ENCODE measurements at places on chromosomes 2 and 18.

DNA sequence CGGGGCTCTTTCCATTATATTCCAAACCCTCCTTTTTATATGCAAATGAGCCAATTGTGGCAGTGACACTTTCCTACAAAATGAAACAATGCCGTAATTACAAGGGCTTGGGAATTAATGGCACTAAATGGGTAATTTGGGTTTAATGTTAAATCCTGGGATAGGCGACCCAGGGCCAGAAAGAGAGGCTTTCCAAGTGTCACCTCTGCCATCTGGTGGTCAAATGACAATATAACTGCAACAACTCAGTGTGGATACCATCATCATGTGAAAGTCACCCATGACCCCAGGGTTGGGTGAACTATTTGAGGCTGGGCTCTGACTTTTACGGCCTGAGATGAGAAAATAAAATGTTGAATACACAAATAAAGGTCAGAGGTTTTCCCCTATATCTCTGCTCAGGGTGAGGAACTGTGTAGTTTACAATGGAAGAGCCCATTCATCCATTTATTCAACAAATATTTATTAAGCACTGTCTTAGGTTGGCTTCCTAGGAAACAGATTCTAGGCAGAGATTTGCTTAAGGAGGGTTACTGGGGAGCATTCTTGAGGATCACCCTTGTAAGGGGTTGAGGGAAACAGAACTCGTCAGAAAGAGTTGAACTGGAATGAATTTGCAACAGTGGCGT is 13.6 kb upstream of the THADA start:
- DNase-seq, result peak; percentile 74

DNA sequence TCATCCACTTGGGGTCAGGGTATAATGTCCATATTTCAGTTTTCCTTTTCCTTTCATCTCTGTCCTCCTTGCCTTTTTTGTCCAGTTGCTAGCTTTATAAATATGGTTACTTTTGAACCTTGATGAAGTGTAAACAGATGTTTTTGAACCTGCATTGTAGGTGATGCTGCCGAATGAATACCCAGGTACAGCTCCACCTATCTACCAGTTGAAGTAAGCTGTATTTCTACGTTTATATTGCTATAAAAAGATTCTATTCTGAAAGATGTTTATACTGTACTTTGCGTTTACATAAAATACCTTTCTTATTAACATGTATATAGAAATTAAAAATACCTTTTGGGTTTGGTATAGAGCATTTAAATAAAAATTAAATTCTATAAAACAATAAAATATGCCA is 2.2 kb downstream of the IMPACT start:
- DNase-seq, result no peak

- DNase-seq, result no peak
Measured at GRCh38 chr2:71932780-71933466, 214.7 kb downstream of the CYP26B1 start.

- DNase-seq, result no peak
Measured at GRCh38 chr2:31187166-31187565, 30.1 kb downstream of the CAPN14 start.

GRCh38 chr18:48859311-48860268 is 91.2 kb downstream of the SMAD7 start:
- no peak for DNase-seq

- DNase-seq, result no peak
Measured at GRCh38 chr18:63105636-63106316, 213.8 kb downstream of the BCL2 start.

DNA sequence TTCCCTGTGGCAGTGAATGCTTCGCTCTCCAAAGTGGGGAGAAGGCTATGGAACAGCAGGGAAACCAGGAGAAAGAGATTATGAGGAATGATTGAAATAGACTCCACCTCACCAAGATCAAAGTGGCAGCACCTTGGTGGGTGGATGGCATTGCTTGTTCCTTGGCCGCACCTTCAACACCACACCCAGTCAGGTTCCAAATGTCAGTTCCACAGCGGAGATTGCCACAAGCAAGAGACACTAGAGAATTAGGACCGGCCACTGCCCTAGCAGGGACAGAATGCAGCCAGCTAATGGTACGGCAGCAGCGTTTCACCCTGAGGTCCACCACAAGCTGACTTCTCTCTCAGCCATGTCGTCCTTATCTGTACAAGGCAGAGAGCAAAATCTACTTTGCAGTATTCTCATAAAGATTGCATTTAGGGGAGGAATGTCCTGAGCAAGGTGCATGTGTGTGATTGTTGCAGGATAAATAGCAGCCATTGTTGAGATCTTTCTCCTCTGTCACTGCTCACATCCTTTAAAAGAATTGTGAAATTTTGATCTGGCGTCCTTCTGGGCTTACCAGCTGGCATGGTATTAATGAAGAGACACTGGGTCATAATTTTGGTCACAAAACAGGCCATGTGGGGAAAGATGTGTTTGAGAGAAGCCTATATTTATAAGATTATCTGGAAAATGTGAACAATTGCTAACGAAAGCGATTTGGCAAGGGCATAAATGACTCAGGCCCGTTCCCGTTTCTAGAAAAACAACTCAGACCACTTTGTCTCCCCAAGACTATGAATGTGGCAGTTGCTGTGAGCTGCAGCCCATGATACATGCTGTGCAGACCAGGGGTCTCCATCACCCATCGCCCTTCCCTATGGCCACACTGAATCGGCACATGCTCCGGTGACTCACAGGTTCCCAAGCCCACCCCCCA is 228.6 kb upstream of the ID2 start:
- no peak for DNase-seq
